AML-193 (cell line): ENCODE measurements at places on chromosomes 4 and X.

DNA sequence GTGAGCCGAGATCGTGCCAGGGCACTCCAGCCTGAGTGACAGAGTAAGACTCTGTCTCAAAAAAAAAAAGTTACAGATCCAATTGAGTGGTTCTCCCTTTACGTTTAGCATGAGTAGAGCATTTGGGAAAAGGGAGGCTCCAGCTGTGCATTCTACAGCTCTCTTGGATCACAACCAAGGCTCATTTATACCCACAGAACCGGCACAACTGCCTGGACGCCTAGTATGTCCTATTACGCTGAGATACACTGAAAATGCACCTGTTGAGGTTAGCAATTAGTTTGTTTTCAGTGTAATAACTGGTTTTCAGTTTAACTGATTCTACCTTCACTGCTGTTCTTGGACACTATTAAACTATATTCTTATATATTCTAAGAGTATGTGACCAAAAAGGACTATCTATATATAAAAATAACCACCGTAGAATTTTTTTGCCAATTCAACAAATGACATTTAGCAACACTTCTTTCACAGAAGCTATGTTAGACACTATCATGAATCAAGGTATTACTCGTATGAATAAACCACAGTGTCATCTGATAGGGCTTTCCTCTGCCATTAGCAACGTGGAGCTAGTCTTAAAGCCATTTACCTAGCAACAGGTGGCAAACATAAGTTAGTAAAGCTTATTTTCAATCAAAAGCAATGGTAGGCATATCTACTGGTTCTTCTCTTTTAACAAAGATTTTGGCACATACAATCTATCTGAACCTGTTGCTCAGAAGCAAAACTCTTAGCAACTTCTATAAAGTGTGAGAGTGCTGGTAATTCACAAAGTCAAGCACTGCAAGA is 3.6 kb downstream of the OTUD4 start:
- DNase-seq, result no peak

DNA sequence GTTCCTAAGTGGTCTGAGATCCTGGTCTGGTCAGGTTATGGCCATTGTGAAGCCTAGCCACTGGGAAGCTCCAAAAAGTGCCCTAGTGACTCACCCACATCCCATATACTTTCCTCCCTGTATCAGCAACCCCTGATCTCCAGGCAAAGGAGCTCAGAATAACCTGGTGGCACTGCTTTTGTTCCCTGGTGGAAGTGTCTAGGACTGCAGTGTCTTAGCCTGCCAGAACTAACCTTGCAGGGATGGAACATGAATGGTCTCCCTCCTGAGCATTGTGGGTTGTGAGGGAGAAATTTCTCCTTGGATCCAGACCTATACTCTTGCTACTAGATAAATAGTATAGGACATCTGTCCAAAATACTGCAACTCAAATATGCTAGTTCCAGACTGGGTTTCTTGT is 27.9 kb upstream of the WDR1 start:
- DNase-seq, result no peak

DNA sequence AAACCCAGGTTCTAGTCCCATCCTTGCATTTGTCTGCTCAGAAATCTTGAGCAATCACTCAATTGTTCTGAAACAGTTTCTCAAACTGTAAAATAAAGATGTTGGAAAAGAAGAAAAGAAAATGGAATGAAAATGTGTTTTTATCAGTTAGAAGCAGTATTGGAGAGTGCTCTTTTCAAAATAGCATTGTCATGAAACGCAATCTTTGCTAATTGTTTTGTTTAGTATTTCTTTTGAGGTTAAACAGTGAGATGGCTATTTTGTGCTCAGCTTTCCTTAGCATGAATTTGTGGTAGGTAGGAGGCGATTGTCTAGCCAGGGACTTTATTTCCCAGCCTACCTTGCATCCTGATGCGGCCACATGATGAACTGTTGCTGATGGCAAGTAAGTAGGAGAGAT is 10.6 kb upstream of the HPF1 start:
- no peak for DNase-seq

DNA sequence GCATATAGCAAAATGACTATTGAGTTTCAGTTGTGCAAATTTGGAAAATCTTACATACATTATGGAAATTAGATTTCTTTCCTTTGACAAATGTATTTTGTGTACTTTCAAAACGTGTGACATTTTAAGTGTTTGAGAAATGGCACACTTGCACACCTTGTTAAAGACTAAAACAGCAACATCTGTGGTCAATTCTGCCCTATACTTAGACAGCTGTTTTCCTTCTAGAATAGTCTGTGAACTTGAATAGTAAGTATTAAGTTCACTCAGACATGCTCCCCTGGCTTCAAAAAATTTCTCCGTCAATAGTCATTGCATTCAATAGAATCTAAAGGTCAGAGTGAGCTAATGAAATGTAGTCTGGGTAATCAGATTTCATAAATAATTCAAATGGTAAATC is 21.7 kb upstream of the TBC1D9 start:
- DNase-seq, result no peak

DNA sequence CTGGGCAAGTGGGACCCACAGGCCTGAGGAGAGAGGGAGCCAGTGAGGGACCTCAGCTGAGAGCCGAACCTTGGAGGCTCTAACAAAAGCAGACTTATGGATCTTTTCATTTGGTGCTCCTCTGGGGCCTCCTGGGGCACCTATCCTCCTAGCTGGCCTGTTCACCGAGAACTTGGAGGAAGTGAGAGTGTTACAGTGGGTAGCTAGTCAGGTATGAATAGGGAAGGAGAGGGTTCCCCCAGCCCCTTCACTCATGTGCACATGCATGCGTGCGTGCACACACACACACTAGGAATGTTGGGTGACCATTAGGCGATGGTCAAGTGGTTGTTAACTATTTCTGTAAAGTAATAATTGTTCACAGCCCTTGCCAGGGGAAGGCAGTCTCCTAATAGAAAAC is 18.6 kb upstream of the TMEM185A start:
- no peak for DNase-seq

GRCh38 chrX:147803948-147804347 is 107.8 kb upstream of the FMR1 start:
- peak; percentile 4 for DNase-seq

DNA sequence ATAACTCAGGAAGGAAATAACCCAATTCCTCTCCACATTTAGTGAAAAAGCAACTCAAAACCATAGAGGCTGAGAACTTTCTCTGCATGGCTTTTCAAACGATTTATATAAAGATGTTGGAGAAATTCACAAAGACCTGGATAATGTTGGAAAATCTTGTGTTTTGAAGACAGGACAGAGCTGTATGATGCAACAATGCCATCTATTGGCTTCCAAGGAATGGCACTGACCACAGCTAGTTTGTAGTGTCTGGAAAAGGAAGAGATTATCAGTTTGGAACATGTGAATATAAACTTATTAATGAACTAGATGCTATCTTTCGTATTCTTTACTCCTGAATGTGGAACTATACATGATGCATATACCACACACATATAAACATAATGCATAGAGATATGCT is 503.6 kb downstream of the IL1RAPL1 start:
- peak; percentile 0 for DNase-seq

DNA sequence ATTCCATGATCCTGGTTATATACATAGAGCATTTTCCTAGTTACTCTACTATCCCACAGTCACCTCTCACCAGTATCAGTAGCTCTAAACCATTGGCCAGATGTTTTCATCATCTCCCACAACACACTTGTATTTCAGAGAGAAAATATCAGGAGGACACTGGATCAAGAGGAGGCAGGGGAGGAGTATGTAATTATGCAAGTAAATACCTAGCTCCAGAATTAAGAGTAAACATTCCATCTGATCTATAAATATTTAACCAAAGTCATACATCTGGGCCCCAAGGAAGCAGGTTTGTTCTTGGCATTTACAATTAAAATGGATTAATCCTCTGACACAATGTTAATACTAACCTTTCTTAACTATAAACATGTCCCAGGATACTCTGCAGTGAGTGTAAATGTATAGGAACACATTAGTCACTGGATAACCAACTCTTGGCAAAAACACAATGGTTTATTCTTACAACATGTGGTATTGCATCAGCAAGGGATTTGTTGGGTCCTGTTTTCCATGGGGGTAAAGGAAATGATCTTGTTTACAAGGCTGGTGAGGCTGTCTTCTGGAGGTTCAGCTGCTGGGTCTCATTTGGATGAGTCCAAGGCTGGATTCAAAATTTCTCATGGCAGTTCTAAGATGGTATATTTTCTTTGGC is 170.1 kb downstream of the ATG4A start:
- no peak for DNase-seq

GRCh38 chr4:73929278-73929677 is 52.5 kb downstream of the PF4 start:
- DNase-seq, result no peak

DNA sequence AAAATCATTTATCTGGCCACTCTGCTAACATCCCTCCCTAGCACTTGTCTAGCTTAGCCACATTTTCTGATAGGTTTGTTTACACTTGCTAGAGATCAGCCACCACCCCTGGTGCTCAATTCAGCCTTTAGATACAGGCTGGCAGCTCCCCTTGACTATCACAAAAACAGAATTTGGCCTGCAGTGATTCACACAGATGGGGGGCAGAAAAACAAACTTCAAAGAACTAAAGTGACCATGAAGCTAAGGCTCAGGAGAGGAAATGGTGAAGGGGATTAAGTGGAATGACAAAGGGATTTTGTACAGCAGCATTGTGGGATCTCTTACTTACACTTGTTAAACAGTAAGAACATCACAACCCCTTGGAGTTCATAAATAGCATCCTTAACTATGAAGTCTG is 1718.0 kb upstream of the PCDH7 start:
- no peak for DNase-seq

DNA sequence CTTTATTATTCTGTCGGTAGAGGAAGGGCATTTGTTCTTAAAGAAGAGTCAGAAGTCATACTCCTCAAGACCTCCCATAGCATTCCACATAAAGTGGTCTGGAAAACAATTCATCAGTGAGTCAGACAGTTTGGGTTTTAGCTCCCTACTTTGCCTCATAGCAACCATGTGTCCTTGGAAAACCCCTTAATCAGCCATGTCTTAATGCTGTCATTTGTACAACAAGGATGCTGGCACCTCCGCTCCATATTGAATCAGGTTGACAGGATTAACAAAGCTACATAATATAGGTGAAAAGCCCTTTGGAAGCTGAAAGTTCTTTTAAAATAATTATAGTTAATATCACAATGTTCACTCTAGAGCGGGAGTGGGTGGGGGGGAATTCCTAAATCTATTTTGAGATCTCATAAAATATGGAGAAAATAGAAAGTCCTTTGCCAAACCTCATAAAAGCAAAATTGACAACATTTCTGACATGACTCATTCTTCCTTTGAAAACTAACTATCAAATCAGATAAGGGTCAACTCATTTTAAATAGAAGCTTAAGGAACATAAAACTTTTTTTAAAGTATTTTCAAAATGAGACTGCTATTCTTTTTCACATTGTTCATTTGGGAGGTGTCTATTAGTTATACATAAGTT is 37.3 kb upstream of the GUCY1A1 start:
- DNase-seq, result no peak

- DNase-seq, result no peak
These were observed 59.0 kb downstream of the RNF150 start for GRCh38 chr4:141074098-141074878.

- DNase-seq, result no peak
These were observed 72.1 kb downstream of the HPGD start for GRCh38 chr4:174449944-174450785.

- DNase-seq, result no peak
These were observed 12.8 kb upstream of the CFAP299 start for GRCh38 chr4:80322716-80323115.

DNA sequence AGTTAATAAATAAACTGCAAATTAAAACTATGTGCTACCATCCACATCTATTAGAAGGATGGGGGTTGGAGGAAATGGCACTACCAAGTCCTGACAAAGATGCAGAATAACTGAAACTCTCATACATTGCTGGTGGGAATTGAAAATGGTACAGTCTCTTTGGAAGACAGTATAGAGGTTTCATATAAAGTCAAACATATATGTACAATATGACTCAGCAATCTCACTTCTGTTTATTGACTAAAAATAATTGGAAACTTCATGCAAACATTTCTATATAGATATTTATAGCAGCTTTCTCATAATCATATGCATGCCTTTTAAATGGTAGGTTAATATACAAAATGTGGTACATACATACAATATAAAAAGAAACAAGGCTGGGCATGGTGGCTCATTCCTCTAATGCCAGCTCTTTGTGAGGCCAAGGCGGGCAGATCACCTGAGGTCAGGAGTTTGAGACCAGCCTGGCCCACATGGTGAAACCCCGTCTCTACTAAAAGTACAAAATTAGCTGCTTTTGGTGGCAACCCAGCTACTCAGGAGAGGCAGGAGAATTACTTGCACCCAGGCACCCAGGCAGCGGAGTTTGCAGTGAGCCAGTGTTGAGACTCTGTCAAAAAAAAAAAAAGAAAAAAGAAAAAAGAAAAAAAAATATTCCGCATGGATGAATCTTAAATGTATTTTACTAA is 225.0 kb upstream of the CXXC4 start:
- DNase-seq, result no peak

GRCh38 chr4:13196721-13197120 is 287.4 kb downstream of the RAB28 start:
- DNase-seq, result no peak

DNA sequence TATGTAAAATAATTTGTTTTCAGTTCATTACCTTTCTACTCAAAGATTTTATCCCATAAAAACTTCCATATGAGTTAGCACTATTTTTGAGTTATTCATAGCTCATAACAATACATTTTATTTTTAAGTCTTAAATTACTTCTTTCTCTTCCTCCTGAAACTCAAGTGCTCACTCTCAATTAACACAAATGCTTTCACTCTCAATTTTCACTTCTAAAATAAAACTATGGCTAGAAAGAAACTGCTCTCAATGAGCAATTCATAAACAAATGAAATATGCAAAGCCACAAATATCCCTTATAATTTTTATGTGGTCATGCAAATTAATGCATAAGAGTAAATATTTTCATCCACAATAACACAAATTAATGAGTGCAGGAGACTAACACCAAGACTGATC is 38.8 kb downstream of the MAML3 start:
- DNase-seq, result no peak

GRCh38 chr4:142380052-142380602 is 466.0 kb downstream of the INPP4B start:
- DNase-seq, result no peak

- no peak for DNase-seq
These were observed 98.8 kb upstream of the CLNK start for GRCh38 chr4:10783351-10783750.

- no peak for DNase-seq
These were observed 83.1 kb downstream of the GUCY2F start for GRCh38 chrX:109398833-109399232.

- no peak for DNase-seq
These were observed 17.2 kb upstream of the ZNF718 start for GRCh38 chr4:107083-107443.

DNA sequence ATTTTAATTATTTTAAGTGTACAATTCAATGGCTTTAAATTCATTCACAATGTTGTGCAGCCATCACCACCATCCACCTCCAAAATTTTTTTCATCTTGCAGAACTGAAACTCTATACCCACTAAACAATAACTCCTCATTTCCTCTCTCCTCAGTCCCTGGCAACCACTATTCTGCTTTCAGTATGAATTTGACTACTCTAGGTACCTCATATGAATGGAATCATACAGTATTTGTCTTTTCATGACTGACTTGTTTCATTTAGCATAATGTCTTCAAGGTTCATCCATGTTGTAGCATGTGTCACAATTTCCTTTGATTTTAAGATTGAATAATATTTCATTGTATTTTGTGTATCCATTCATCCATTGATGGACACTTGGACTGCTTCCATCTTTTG is 46.9 kb downstream of the KIF4A start:
- DNase-seq, result no peak

GRCh38 chrX:4528247-4528646 is 814.8 kb upstream of the PRKX start:
- no peak for DNase-seq
